Fibroblast of skin of scalp (primary cell): ENCODE measurements at places on chromosomes 5 and 9.
A peak's percentile ranks its signal among the peaks of the same experiment; 100 is the strongest.

DNA sequence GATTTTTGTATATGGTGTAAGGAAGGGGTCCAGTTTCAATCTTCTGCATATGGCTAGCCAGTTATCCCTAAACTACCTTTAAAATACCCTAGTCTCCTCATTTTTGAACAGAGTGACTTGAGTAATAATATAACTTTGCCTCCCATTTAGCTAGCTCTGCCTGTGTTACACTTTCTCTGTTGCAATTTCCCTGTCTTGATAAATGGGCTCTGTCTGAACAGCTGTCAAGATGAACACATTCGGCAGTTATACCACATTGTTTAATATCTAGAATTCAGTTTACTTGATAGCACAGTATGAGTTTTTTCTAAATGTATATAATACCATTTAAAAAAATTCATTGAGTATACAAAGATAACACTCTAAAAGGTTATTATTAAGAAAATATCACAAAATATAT, 562.9 kb upstream of the FTMT start:
- DNase-seq, result no peak

GRCh38 chr9:136910901-136911245, 24.6 kb downstream of the TRAF2 start:
- DNase-seq, result no peak

GRCh38 chr5:179860301-179860700, 1.7 kb upstream of the MRNIP start:
- DNase-seq, result no peak

- no peak for DNase-seq
Observed at GRCh38 chr9:86096386-86096785, 3.0 kb downstream of the GOLM1 start.

GRCh38 chr5:7667216-7667767, 183.6 kb downstream of the CFAP90 start:
- DNase-seq, result peak; percentile 12
